Adrenal gland (tissue), 19 donors: ENCODE measurements at places on chromosomes 2 and 18.

DNA sequence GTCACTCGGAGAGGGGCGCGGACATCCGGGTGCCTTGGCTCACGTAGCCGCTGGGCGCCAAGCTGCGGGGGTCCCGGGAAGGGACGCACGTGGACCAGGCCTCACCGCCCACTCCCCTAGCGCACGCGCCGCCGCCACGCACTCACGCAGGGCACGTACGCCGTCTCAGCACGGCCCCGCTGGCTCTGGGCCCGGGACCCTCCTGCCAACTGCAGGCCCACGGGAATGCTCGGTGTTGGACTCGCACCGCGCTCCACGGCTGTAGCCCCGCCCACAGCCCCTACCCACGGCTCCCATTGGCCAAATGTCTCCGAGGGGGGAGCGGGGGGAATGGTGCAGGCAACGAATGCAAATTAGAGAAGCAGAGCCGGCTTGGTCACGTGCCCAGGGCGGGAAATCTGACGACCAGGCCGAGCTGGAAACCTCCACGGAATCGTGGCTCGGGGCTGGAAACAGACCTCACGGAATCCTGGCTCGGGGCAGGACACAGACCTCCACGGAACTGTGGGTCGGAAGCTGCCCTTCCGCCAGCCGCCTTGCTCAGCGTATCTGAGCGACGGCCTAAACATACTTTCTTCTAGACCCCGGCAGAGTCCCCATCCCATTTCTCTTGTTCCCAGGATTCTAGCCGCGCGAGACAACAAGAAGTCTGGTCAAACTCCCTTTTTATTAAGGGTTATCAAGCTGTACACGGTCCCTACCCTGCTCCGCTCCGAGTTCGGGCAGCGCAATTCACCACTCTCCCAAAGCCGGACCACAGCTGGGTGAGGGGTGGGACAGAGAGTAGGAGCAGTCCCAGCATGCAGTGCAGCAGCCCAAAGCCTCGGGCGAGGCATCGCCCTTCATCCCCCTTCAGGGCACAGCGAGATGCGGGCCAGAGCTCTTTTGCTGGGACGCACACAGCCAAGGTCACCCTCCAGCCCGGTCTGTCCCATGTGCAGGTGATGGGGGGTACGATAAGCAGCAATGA is at the start of gene ABCB6:
Gene ABCB6 (minus strand): TSS at position 227 of the 970 bp plus-strand sequence. CDS start 285 bp downstream, outside the sequence.
- peak; percentile 97 for DNase-seq

- DNase-seq, result no peak
Measured at GRCh38 chr2:224591220-224591619, 6.1 kb upstream of the CUL3 start.

DNA sequence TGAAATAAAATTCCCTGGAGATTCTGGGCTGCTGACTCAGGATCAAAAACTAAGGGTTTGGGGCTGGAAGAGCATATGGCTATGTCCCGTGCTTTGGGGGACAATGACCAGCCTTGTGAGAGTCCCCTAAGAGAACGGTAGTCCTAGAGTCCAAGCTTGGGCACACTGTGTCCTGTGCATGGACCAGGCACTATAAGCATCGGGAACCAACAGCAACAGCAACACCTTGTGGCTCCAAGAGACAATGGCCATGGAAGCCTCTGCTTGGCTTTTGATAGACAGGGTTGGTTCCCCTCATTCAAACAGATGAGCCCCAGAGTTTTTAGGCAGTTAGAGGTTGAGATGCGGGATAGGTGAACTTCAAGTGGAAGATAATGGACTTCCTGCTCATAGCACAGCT is 294.4 kb upstream of the CHAC2 start:
- DNase-seq, result peak; percentile 20

DNA sequence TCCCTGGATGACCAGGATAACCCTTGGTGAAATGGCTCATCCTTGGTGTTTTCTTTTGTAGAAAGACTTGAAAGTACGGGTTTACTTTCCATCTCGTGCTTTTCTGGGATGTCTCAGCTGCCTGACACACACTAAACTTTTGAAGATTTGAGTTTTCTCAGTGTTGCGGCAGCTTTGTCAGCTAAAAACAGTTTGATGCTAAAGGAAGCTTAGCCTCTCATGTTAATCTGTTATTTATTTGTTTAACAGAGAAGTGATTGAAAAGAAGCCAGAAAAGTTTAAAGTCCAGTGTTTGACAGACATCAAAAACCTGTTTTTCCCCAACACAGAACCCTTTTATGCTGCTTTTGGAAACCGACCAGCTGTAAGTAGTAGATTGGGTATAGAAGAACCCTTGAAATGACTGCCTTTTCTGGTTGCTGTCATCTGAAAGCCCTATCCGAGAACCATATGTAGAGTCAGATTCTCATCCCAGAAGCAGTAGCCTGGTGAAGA is 72.8 kb downstream of the LPIN1 start:
- DNase-seq, result no peak

DNA sequence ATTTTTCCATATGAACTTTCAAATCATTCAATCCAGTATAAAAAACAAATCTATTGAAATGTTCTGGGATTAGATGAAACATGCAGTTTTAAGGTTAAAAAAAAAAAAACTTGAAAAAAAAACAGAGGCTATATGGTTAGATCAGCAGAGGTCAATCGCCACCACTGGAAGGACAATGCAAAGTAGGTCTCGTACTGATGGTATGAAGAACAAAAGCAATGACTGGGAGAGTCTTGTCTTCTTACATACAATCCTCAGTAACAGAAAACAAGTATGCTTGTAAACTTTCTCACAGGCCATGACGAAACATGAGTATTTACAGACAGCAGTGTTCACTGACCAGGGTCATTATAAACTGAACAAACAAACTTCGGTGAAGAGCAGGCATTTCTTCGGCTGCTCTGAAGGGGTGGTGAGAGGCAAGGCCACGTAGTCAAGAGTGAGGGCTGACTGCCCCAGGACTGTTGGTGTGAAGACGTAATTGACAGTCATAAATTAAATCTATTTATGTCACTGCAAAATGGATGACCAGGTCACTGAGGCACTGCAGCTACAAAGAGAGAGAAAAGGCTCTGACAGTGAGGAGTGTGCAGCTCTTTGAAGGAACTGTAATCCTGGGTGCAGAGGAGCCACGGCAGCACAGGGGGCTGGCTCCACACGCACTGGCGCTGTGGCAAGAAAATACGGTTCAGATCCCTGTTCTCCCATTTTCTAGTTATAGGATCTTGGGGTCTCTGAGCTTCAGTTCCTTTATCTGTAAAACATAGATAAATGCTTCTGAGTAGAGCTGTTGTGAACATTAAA is 60.0 kb downstream of the NXPH2 start:
- no peak for DNase-seq

GRCh38 chr2:47715552-47715951 is 67.4 kb upstream of the MSH6 start:
- no peak for DNase-seq

DNA sequence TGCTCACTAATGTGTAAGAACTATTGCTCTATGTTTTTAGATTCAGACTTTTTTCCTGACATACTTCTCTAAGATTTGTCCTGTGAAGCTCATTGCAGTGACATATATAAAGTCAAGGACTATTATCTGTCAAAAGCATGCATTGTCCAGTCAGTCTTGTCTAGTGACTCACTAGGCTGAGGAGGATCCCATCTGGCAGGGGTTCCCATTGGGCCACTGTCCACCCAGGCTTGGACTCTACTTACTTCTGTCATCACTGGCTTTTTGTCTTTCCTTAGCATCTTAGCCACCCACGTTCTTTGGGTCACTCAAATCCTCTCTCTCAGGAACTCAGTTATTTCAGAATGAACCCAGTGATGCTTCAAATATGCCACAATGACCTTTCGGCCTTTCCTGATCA is 132.6 kb upstream of the NABP1 start:
- DNase-seq, result no peak

DNA sequence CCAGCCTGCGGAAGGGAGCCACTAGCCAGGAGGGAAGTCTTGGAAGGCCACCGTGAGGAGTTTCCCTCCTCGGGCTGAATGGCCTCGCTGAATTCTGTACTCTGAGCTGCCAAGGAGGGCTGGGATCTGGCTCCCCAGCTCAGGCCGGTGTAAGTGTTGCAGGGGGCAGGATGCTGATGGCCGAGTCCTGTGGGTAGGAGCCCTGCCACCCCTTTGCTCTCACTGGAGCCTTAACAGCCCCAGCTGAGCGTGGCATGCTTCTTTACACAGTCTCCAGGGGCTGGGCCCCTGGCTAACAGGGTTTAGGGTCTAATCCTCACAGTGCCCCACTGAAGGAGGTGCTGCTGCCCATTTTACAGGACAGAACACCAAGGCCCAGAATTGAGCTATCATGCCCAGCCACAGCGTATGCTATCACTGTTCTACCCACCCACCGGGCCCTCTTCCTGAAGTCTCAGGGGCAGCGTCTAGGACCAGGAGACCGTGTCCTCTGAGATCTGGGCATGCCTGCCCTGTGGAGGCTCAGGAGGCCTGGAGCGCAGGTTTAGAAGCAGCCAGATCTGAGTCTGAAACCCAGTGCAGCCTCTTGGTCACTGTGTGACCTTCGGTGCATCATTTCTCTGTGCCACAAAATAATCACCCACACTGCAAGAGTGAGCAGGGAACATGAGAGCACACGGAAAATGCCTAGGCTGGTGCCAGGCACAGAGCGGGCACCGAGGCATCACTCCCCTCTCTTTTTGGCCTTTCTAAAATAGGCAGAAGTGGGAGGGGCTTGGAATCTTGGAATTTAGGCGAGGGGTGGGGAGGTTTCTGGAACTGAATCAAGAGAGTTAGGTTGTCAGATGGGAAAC is 42.9 kb downstream of the TMEM37 start:
- DNase-seq, result no peak

DNA sequence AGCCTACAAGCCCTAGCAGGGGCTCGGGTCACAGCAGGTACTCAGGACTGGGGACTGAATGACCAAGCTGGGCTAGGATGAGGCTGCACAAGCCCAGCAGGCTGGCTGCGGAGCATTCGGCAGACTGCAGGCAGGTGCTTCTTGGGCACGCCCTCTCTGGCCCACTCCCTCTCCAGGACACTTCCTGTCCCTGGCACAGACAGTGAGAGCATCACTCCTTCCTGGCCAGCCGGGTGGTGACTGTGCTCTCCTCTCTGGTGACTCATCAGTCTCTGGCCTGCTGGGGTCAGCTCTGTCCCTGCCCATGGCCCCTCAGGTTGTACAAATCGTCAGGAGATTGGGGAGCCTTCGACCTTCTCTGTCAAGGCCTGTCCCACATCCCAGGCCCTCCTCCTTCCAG is 22.5 kb downstream of the C1QL2 start:
- no peak for DNase-seq

DNA sequence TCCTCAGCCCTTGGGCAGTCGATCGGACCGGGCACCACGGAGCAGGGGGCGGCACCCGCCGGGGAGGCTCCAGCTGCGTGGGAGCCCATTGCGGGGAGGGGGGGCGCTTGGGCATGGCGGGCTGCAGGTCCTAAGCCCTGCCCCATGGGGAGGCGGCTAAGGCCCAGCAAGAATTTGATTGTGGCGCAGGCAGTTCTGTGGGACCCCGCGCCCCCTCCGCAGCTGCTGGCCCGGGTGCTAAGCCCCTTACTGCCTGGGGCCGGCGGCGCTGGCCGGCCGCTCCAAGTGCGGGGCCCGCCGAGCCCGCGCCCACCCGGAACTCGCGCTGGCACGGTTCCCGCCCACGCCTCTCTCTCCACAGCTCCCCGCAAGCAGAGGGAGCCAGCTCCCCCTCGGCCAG is 18.4 kb downstream of the ZSCAN30 start:
- no peak for DNase-seq
